Activated CD4-positive, alpha-beta T cell treated with anti-CD3 and anti-CD28 coated beads, Interleukin-2, amount 50 U/mL, for 4 hours (primary cell): ENCODE measurements at places on chromosomes 3 and 15.

DNA sequence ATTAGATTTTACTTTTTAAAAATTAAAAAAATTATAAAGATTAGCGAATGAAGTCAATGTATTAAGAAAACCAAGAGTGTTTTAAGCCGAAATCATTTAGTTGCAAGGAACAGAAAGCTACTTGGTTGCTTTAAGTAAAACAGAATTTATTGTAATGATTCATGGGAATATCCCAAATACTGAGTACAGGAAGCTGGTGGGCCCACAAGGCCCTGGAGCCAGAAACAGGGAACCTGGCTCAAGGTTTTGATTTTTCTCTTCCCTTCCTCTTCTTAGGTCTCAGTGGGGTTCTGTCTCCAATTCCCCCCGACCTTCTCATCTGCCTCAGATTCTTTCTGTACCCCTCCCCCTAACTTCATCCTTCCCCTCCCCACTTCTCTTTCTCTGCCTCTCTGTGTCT lies 229.0 kb downstream of the TLE3 start:
- DNase-seq, result no peak

GRCh38 chr3:177300039-177300833 lies 103.0 kb upstream of the TBL1XR1 start:
- no peak for DNase-seq

GRCh38 chr3:72288955-72289691 lies 504.2 kb upstream of the PROK2 start:
- DNase-seq, result no peak

DNA sequence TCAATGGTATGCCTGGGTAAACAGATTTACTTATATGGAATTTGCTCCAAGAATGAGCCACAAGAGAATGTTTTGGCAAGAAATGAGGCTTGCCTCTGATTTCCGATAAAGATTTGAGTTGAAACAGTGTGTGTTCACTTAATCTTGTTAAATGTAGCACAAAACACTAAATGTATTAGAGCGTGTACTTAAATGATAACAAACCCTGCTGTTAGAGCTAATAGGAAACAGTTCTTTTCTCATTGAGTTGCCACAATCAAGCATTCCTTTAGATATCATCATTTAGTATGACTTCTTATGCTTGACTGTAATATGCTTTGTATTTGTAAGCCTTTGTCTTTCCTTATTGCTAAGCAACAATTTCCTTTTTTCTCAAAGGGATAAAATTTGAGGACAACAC lies 353.6 kb upstream of the ZNF717 start:
- no peak for DNase-seq

GRCh38 chr15:98422130-98422478 lies 226.2 kb upstream of the IGF1R start:
- no peak for DNase-seq

DNA sequence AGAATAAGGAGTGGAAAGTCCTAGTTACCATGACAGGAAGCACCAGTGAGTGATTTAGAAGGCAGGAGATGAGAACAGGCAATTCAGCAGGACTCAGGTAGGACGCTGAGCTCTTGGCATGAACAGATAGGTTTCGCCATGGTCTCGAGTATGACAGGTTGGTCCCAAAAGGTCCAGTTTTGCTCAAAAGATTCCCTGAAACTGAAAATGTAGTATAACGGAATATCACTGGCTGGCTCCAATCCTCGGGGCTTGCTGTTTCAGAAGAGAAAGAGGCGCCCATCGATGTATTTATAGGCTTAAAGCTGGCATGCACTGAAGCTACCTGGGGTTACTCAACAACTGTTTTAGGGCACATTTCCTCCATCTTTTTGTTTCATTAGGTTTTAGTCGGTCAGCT lies 59.2 kb downstream of the SRGAP3 start:
- DNase-seq, result no peak

- peak; percentile 26 for DNase-seq
These were observed 40.1 kb downstream of the OXNAD1 start for GRCh38 chr3:16305111-16305541.

GRCh38 chr3:66377800-66378199 lies 123.0 kb downstream of the LRIG1 start:
- DNase-seq, result no peak

DNA sequence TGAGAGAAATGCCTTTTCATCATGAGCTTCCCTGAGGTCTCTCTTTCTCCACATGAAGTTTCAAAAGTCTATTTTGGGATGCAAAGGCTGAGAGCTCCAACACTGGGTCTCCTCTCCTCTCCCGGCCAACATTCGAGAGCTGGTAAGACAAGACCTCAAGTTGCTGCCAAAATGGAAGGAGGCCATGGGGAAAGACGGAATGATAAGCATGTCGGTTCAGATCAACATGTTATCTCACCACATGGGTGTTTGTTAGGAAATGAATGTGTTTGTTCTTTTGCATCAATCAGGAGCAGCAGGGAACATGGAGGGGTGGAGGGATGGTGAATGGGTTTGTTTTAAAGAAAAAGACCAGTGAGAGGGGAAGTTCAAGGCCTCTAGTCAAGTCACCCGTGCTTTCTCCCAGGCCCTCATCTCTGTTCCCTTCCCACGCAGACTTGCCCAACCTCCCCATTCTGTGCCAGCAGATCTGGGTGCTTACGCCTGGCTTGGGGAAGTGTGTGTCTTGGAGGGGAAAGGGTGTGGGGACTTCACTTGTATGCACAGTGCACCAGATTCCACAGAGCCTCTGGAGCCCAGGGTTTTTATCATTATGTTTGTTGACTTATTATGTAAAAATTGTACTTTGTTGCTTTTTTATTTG lies 23.5 kb upstream of the ATP10A start:
- no peak for DNase-seq

DNA sequence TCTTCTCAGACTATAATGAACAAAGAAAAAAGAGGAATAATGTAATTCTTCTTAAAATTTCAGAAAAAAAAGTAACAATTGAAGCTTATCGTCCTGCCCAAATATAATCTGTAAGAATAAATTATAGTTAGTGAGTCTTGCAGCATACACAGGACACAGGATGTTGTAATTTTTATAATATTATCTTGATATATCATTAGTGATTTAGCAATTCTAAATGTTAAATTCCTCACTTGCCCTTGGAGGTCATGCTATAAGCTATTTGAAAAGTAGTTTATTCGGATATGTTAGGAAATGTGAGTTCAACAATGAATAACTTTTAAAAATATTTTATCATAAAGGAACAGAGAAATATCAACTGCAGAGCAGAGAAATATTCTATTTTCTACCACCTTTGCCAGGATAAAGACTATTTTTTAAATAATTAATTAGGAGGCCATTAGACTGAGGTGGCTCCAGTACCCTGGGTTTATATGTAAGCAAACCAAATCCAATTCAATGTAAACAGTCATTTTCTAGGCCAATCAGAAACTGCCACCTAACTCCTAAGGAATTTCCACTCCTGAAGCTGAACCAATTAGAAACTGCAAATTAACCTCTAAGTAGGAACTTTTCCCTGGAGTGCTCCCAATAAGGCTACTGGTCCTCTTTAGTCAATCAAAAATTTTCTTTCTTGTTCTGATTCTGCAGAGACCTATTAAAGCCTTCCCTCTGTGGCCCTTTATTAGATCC lies 1109.3 kb downstream of the ROBO2 start:
- no peak for DNase-seq

DNA sequence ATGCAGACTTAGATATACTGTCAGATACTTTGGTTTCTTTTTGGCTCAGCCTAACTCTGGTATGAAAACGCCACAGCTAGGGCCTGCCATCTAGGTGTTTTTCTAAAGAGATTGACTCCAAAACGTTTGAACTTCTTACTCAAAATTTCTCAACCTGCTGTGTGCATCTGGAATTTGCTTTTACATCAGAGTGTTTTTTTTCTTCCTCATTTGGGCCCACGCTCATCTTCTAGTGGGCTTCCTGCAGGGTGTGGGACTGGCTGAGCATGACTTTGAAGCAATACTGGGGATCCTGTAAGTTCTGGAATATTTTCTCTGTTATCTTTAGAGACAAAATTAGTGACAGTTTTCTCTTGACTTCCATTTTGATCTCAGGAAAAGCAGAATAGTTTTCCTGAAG lies 117.8 kb downstream of the NR1D2 start:
- DNase-seq, result no peak

DNA sequence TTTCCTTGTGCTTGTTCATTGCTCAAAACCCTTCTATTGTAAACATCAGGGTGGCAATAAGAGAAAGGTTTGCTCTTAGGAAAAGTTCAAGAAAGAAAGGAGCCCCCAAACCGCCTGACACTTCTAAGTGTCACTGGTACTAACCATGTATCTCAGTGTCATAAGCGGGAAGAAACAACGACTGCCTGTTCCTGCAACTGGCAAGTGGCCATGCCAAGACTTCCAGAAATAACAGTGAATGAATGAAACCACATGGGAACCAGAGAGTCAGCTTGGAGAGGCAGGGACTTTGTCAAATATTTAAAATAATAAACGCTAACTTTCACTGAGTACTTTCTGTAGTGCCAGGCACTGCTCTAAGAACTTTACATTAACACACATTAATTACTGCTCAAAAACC lies 1.1 kb downstream of the PLSCR2 start:
- no peak for DNase-seq

DNA sequence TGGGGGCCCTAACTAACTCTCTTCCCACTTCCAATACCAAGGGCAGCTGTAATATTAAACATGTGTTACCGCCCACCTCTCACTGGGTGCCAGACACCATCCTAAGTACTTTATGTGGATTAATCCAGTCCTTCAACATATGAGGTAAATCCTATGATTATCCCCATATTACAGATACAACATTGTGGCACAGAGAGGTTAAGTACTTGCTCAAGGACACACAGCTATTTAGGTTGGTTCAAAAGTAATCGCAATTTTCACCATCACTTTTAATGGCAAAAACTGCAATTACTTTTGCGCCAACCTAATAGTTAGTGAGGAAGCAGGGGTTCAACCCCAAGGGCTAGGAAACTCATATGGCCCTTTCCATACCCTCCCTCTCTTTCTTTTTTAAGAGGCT lies 100.8 kb downstream of the SEMA5B start:
- DNase-seq, result no peak

DNA sequence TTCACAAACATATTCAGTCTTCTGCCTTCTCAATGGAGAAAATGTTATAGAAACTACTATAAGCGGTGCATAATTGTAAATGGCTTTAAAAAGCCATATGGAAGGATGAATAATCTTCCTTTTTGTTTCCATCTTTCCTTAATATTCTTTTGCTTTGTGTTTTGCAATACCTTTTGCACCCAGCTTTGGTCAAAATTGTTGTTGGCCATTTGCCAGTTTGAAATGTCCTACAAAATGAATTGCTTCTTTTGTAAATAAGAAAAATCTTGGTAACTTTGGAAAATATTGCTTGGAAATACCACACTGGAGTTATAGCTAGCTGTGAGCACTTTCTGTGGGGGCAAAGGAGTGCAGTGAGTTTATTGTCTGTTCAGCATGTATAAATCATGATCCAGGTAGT lies 93.5 kb upstream of the NR2F2 start:
- no peak for DNase-seq

- DNase-seq, result no peak
These were observed 111.3 kb downstream of the AKAP13 start for GRCh38 chr15:85491691-85492090.

DNA sequence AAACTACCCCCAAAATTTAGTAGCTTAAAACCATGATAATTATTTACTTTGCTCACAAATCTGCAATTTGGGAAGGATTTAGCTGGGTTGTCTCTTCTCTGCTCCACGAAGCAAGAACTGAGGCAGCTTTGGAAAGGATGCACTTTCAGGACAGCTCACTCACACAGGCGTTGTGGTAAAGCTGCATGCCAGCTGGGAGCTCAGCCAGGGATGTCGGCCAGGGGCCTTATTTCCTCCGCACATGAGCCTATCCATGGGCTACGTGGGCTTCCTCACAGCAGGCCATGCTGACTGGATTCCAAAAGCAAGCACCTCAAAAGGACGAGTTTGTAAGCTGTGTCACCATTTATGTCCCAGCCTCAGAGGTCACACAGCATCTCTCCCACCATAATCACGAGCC lies 301.3 kb upstream of the IGF1R start:
- no peak for DNase-seq

DNA sequence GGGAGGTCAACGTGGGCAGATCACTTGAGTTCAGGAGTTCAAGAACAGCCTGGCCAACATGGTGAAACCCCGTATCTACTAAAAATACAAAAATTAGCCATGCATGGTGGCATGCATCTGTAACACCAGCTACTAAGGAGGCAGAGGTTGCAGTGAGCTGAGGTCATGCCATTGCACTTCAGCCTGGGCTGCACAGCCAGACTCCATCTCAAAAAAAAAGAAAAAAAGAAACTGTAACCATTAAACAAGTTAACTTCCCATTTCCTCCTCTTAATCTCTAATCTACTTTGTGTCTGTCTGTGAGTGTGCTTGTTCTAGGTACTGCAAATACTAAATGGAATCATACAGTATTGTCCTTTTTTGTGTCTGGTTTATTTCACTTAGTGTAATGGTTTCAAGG lies 2.7 kb downstream of the RBM6 start:
- DNase-seq, result no peak

GRCh38 chr3:125079675-125080045 lies 23.9 kb upstream of the HEG1 start:
- DNase-seq, result no peak

DNA sequence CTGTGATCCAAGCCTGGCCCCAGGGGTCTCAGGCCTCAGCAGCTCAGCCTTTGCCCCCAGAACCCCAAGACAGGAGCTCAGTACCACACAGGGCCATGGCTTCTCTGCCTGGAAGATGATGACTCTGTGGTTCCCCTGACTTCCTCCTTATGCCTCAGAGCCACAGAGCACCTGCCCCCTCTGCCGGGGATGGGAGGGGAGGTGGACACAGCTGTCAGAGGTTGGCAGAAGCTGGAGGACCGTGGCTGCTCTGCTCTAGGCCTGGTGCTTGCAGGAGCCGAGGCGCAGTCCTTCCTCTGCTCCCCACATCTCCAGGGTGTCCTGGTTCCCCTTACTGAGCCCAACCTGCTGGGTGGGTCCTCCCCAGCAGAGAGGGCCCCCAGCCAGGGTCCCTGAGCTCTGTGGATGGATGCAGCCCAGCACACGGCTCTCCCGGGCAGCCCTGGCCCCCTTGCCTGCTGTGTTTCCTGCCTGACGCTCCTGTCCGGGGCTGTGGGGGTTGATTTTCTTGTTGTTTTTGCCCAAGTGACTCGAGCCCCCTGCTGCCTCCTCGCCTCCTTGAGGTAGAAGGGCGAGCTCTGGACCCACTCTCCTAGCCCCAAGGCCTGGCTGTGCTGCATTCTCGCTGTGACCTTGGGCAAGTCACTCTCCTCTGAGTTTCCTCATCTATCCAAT lies 36.6 kb downstream of the PSTPIP1 start:
- no peak for DNase-seq

GRCh38 chr3:7484636-7485035 lies 623.7 kb downstream of the GRM7 start:
- DNase-seq, result no peak

DNA sequence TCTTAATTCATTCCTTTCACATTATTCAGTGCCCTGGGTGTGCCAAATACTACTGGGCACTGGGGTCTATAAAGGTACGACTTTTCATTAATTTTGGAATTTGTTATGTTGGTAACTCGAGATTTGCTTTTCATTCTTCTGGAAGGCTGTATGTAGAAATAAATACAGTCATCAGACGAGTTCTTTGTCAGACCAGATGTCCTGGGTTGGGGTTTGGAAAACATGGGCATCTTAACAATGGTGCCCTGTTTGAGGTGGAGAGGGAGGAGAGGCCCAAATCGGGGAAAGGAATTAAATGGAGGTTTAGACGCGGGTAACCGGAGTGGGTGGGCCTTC lies 662 bp upstream of the GLCE start:
- no peak for DNase-seq
